NCI-H524 treated with DMSO at 0.1 percent for 48 hours (cell line): ENCODE measurements at places on chromosomes 1 and 21.

DNA sequence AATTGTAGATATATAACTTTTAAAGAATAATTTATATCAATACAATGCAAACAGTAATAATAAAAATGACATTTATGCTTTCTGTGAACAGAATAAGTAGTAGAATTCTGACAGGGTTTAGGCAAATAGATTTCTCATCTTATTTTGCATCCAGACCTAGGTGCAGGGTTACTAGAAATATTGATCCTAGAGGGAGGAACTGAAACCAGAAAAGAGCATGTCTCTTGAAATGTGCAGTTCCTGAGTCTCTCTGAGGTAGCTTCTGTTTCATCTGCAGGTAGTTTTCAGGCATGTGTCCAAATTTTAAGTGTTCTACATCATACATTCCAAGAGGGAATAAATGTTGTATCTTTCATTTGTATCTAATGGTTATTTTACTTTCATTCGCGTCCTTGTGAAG, 631.9 kb upstream of the ADGRL4 start:
- DNase-seq, result no peak

GRCh38 chr1:33949570-33949969, 85.7 kb downstream of the HMGB4 start:
- DNase-seq, result no peak

DNA sequence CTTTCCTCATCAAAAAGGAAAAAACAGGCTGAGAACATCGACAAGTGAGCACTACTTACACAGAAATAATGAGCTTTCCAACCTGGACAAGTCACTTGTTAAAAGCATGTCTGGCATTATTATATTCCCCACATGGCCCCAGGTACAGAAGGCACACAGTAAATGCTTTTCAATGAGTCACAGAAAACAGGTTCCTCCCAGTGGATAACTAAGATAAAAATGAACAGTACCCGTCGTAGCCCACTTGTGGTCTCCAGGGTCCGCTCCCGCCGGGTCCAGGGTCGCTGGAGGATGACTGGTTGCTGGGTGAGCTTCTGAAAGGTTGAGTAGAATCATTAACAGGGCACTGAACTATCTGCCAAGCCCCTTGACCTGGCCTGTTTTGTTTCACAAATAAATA, 186.6 kb downstream of the SIPA1L2 start:
- no peak for DNase-seq

- DNase-seq, result no peak
Observed at GRCh38 chr1:242178924-242179708, 180.2 kb upstream of the MAP1LC3C start.

DNA sequence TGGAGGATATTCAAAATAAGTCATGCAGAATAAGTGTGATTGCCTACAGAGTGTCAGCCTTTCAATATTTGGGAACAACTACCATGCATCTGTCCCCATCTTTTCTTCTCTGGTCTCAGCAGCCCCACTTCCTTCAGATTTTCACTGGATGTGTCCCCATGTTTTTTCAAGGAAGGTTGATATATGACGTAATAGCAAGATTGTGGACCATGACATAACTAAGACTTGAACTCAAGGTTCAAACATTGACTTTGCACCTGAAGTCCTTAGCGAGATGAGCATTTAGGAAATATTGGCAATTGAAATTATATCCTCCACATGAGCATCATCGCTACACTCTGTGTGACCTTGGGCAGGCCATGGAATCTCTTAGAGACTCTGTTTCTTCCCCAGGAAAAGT, 5.8 kb downstream of the NAV1 start:
- no peak for DNase-seq

- no peak for DNase-seq
Observed at GRCh38 chr1:79792219-79792930, 785.8 kb upstream of the ADGRL4 start.

- DNase-seq, result no peak
Observed at GRCh38 chr1:150168960-150169601, 19.4 kb downstream of the PLEKHO1 start.

- DNase-seq, result no peak
Observed at GRCh38 chr1:227449051-227449450, 114.3 kb upstream of the ZNF678 start.

GRCh38 chr1:239930686-239931262, 160.9 kb upstream of the FMN2 start:
- DNase-seq, result no peak
